ENCODE measurements at places on chromosomes 6 and 20. TPM values are rescaled to one million over a fixed set of nuclear protein-coding genes. Genes with fewer than 3 reads are reported as not detected.

Gene DEFB129
- total RNA-seq: not detected

DNA sequence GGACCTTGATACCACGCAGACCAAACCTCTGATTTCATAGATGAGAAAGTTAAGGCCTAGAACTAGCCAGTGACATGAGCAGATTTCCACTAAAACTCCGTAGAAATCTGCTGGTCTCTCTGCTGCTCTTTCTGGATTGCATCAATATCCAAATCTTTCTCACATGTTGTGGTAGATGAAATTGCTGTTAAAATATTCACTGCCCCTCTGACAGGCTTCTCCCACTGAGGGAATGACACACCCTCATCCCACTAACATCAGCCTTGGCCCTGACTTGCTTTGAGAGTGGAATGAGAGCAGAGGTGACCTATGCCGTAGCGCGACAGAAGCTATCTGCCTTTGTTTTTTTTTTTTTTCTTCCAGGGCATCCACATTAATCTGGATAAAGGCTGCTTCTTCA lies 20.4 kb upstream of the EXOC2 start:
- H3K27me3 ChIP-seq: peaks cover 3% of the 10 kb centered on the region
- H3K36me3 ChIP-seq: no peaks in the 10 kb centered on the region
- DNase-seq: no peak
- H3K4me1 ChIP-seq: peaks cover 52% of the 10 kb centered on the region
- no peak overlapping the region for H3K4me3 ChIP-seq

GRCh38 chr20:54070187-54070987 lies at the start of gene BCAS1:
TSS of gene BCAS1 (minus strand) at chr20:54070594. CDS start at chr20:54058718, 11,876 bp downstream.
- H3K4me1 ChIP-seq: no peaks in the 10 kb centered on the region
- no peak within 1 kb of the TSS for H3K4me3 ChIP-seq
- H3K36me3 ChIP-seq: no peaks in the 10 kb centered on the region

GRCh38 chr6:77543601-77544000 lies 80.3 kb upstream of the HTR1B start:
- H3K4me1 ChIP-seq: no peaks in the 10 kb centered on the region
- no peak overlapping the region for H3K4me3 ChIP-seq
- no peaks in the 10 kb centered on the region for H3K27me3 ChIP-seq

Gene CCN6
- not detected for total RNA-seq

DNA sequence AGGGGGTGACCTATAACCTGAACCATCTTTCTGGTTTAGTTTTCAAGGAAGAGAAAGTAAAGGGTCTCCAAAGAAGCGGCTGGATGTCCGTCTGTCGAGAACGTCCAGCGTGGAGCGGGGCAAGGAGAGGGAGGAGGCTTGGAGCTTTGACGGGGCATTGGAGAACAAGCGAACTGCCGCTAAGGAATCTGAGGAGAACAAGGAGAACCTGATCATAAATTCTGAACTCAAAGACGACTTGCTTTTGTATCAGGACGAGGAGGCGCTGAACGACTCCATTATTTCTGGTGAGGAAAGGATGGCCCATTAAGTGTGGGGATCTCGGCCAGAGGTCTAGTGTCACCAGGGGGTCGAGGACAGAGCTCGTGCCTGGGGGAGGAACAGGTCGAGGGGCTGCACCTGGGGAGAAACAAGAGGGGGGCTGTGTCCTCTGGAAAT lies 159.2 kb downstream of the SYCP2 start:
- peaks cover 9% of the 10 kb centered on the region for H3K27me3 ChIP-seq
- H3K4me3 ChIP-seq: no peak overlapping the region
- peaks cover 15% of the 10 kb centered on the region for H3K36me3 ChIP-seq
- H3K27ac ChIP-seq: no peak overlapping the region

Gene CYP39A1
- 2.5 TPM for total RNA-seq

GRCh38 chr20:47330071-47330470 lies 26.4 kb downstream of the ZMYND8 start:
- DNase-seq: no peak
- H3K4me1 ChIP-seq: peaks cover 38% of the 10 kb centered on the region
- no peak overlapping the region for H3K4me3 ChIP-seq
- H3K27ac ChIP-seq: peak overlapping the region; percentile 28

- peaks cover 2% of the 10 kb centered on the region for H3K27me3 ChIP-seq
- H3K4me1 ChIP-seq: peaks cover 13% of the 10 kb centered on the region
- no peak for DNase-seq
- no peak overlapping the region for H3K27ac ChIP-seq
- H3K4me3 ChIP-seq: no peak overlapping the region
Measured at GRCh38 chr20:49969946-49970345, 12.8 kb upstream of the SNAI1 start.

DNA sequence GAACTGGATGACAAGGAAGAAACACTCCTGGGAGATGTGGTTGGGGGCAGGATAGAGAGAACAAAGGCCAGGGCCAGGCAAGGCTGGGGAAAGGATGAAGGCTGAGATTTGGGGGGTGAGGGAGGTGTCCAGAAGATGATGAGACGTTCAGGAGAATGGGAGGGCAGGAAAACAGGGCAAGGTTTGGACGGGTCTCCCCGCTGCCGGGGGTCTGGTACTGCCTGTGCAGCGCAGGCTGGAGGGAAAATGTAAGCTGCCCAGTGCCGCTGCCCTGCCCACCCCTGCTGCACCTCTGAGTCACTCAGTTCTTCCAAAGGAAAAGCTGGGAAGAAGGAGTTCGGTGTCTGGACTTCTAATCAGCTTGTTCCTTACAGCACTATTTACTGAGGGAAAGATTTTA lies 130.9 kb downstream of the DTNBP1 start:
- H3K36me3 ChIP-seq: peaks cover 29% of the 10 kb centered on the region
- peaks cover 4% of the 10 kb centered on the region for H3K4me1 ChIP-seq
- peaks cover 2% of the 10 kb centered on the region for H3K27me3 ChIP-seq
- H3K27ac ChIP-seq: no peak overlapping the region

- H3K27me3 ChIP-seq: no peaks in the 10 kb centered on the region
- H3K36me3 ChIP-seq: no peaks in the 10 kb centered on the region
- no peak for DNase-seq
- H3K4me1 ChIP-seq: peaks cover 14% of the 10 kb centered on the region
Measured at GRCh38 chr6:135310291-135310690, 129.2 kb downstream of the MYB start.
